T-helper 1 cell (primary cell): ENCODE measurements at places on chromosomes 3 and 15.

DNA sequence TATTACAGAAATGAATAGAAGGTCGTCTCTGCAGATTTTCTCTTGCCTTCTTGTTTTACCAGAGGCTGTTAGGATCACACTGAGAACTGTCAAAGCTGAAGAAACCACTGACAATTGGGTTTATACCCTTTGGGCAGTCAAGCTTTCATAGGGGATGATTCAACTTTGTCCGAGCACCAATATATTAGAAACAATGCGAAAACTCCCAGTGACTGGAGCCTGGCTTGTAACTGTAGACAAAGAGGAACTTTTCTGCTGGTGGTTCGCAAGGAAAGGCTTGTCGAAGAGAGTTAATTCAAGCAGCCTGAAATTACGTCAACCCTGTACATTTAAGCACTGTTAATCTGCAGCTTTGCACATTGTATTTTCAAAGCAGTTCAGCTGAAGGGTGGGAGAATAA is 193.2 kb upstream of the ZNF385D start:
- no peak for DNase-seq

DNA sequence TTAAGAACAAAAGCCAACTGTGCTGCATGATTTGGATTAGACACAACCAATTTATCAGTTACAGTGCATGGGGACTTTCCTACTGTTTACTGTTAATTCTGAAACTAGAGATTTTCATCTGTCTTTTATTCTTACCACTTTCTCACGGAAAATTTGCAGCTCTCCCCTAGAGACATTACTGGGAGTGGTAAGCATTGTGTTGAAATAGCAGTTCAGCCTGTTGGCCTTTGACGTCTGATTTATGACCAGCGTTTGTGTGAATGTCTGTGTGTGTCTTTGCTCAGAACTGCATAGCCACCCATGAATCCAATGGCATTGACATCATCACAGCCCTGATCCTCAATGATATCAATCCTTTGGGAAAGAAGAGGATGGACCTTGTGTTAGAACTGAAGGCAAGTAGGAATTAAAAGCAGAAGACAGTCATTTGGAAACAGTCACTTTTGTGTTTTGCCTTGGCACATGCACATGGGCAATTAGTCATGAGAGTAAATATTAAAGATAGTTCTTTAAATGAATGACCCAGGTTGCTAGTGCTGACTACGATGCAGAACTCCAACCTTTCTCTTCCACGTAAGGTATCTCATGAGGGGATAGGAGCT is 202.2 kb upstream of the BHLHE40 start:
- DNase-seq, result peak; percentile 87

DNA sequence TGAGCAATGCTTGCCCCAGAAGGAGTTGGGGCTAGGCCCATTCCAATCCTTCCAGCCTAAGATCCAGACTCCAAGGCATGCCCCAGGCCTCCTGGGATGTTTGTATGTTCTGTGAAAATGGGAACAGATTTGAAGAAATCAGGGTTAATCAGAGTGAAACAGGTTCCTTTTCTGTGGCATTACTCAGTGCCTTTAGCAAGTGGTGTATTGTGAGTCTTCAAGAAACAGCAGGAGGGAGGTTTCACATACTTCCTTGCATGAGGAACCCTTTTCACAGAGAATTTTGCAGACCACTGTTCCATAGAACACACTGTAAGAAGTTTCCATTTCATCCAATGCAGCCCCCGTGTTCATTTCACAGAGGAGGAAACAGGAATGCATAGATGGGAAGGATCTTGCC is 8.4 kb upstream of the CDC25A start:
- DNase-seq, result no peak

GRCh38 chr3:181728470-181729340 is 17.0 kb downstream of the SOX2 start:
- no peak for DNase-seq

DNA sequence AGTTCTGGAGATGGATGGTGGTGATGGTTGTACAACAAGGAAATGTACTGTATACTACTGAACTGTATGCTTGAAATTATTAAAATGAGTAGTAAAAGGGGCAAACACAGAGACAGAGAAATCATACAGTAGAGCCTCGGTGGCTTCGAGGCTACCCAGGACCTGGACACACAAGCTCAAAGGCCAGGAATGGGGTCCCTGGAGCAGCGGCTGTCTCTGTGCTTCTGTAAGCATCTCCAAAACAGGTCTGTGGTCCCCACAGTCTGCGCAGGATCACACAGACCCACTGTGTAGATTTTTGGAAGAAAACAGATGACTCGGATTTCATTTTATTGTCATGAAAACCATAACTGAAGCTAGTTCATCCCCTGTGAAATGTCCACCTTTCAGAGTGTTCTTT is 39.7 kb downstream of the PGPEP1L start:
- no peak for DNase-seq

GRCh38 chr3:19232566-19232965 is 84.3 kb downstream of the KCNH8 start:
- DNase-seq, result no peak

- no peak for DNase-seq
Observed at GRCh38 chr15:24823473-24823872, 131.3 kb upstream of the SNRPN start.

- DNase-seq, result no peak
Observed at GRCh38 chr3:196423044-196423781, 9.0 kb downstream of the UBXN7 start.

DNA sequence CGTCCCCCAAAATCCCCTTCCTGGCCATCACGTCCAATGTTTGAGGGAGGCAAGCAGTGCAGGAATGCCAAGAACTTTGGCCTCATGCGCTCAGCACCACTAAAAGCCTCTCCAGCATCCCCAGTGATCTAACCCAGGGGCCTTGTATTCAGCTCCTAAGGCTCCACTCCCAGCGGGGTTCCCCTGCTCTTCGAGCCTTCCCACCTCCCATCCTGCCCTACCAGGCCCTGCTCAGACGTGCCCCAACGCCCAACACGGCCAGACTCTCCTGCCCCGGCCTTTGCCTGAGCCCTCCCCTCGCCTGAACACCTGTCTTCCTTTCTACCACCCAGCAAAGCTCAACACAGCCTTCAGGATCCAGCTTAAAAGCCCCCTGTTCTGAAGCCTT is 30.5 kb downstream of the PLXND1 start:
- DNase-seq, result no peak

GRCh38 chr15:29596266-29596665 is 226.0 kb downstream of the TJP1 start:
- no peak for DNase-seq

- no peak for DNase-seq
Observed at GRCh38 chr3:187996609-187997008, 157.3 kb upstream of the LPP start.

DNA sequence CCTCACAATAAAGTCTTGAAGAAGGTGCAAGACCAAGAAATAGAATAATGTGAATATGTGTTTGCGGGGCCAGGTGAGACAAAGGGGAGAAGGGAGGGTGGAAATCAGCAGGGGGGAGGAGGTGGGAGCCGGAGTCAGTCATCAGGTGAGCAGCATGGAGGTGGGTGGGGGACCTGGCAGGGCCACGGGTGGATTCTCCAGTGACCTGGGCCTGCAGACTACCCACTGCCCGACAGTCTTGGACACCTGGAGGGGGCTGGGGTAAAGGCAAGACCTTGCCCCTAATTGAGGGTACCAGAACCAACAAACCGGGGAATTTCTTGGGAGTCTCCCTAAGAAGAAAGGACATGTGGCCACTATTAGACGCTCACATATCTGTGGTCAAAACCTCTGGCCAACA is 95.8 kb downstream of the CHSY1 start:
- no peak for DNase-seq

GRCh38 chr3:42443292-42443691 is 32.9 kb upstream of the LYZL4 start:
- DNase-seq, result no peak

- no peak for DNase-seq
Observed at GRCh38 chr3:62601238-62602070, 228.1 kb upstream of the FEZF2 start.

DNA sequence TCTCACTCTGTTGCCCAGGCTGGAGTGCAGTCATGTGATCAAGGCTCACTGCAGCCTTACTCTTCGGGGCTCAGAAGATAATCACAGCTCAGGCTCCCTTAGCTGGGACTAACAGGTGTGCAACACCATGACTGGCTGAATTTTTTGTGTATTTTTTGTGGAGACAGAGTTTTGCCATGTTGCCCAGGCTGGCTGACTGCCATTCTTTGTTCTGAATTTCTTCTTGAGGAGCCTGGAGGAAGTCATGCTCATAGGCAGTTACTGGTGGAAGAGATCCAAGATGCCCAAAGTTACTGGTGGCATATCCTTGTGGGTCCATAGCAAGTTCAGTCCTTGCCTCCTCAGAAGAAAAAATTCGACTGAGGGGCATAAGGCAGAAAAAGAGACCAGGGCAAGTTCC is 16.6 kb upstream of the UBP1 start:
- no peak for DNase-seq

- DNase-seq, result no peak
Observed at GRCh38 chr3:195094191-195094921, 176.6 kb downstream of the XXYLT1 start.

GRCh38 chr3:71492974-71493771 is 90.4 kb downstream of the FOXP1 start:
- peak; percentile 44 for DNase-seq

DNA sequence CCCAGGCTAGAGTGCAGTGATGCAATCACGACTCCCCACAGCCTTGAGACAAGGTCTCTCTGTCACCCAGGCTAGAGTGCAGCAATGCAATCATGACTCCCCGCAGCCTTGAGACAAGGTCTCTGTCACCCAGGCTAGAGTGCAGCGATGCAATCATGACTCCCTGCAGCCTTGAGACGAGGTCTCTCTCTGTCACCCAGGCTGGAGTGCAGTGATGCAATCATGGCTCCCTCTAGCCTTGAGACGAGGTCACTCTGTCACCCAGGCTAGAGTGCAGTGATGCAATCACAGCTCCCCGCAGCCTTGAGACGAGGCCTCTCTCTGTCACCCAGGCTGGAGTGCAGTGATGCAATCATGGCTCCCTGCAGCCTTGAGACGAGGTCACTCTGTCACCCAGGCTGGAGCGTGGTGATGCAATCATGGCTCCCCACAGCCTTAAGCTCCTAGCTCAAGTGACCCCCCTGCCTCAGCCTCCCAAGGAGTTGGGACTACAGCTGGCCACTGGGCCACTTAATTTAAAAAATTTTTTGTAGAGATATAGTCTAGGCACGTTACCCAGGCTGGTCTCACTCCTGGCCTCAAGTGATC is 26.1 kb downstream of the TFRC start:
- DNase-seq, result no peak

GRCh38 chr3:153356908-153357307 is 194.9 kb downstream of the RAP2B start:
- DNase-seq, result no peak

GRCh38 chr3:73745526-73746191 is 120.9 kb upstream of the PDZRN3 start:
- DNase-seq, result no peak

DNA sequence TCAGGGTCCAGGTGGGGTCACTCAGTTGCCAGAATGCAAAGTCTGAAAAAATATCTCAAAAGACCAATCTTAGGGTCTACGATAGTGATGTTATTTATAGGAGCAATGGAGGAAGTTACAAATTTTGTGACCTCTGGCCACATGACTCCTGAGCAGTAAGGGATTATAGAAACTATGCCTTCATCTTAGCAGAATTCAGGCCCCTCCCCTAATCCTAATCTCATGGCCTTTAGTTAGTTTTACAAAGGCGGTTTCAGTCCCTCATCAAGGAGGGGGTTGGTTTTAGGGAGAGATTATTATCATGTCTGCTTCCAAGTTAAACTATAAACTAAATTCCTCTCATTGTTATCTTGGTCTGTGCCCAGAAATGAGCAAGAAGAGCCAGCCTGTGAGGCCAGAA is 5.9 kb upstream of the DCP1A start:
- DNase-seq, result no peak

DNA sequence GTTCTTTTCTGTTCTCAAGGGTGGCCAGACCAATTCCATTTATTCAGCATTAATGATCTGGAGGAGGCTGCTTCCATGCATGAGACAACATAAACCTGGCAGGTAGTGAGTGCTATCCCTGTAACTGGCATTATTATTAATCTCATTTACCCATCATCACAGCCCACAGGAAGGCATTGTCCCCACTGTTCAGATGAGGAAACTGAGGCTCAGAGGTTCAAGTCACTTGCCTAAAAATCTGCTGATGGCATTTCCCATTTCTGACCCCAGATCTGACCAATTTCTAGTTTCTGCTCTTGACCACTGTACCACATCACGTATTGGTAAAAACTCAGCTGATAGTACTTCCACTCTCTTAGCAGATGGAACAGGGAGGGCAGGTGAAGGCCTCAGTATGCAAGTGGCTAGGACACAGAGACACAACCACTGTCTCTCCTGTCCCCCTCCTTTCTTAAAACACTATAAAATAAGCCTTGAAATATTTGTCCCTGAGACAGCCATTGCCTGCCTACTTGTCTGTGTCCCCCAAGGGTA is 36.1 kb downstream of the TRANK1 start:
- DNase-seq, result no peak
